ENCODE measurements at places on chromosomes 7 and 10.

DNA sequence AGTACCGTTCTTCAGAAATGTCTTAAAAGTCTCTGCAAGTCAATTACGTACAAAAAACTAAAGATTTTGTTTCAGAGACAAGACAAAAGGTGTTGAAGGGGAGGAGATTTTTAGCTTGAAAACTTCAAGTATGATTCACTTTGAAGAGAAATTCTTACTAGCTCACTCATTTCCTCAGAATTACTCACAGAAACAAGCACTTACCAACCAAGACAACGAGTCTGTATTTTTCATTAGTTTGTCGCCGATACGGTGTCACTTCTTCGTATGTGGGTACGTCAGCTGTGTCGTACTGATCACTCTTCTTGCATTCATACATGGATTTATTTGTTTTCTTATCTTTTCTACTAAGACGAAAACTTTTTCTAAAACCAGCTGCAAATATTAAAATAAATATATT lies 90.6 kb upstream of the ODAD2 start:
- DNase-seq: no peak

DNA sequence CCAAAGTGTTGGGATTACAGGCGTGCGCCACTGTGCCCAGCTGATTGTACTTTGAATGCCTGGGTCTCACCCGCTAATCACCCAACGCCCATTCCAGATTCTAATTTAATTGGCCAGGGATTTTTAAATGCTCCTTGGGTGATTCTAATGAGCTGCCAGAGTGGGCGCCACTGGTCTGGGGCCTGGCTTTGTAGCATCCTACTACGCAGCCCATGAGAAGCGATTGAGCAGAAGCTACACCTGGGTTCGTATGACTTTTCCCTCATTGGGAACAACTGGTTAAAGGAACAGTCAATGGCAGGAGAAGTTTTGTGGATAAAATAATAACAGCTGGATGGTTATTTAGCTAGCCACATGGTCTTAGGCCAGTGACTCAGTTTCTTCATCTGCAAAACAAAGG lies 108.0 kb downstream of the SPAG6 start:
- no peak for DNase-seq

DNA sequence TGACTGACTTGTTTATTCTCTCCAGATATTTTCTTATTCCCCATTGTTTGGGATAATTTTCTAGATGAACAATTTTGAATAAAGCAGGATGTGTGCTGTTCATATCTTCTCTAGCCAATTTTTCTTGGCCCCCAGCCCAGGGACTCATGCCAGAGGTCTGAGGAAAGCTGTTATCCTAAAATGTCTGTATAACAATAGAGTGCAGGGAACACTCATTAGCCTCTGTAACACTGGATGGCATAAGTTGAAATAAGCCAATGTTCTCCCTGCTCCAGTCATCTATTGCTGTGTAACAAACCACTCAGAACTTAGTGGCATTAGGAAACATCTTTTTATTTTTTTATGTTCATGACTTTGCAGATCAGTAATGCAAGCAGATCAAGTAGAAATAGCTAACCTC lies 121.7 kb upstream of the TRIM24 start:
- DNase-seq: no peak

- DNase-seq: no peak
Observed at GRCh38 chr10:4385231-4385870, 440.7 kb upstream of the AKR1E2 start.

DNA sequence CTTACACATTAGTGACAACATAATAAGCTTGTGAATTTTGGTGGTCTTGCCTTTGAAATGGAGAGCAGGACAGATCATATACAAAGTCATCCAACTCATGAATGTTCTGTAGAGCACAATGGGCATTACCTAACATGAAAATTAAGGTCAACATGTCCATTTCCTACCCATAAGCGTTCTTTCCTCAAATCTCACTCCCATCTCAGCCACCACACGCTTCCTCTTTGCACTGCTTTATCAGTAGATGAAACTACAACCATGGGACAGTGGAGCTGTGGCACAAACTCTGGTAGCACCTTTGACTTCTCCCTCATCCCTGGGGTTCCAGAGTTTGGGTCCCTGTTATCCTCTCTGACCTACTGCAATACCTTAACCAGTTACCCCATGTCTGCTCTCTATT lies 2.2 kb downstream of the PON2 start:
- DNase-seq: no peak

- no peak for DNase-seq
Observed at GRCh38 chr7:24422441-24423010, 138.5 kb downstream of the NPY start.

DNA sequence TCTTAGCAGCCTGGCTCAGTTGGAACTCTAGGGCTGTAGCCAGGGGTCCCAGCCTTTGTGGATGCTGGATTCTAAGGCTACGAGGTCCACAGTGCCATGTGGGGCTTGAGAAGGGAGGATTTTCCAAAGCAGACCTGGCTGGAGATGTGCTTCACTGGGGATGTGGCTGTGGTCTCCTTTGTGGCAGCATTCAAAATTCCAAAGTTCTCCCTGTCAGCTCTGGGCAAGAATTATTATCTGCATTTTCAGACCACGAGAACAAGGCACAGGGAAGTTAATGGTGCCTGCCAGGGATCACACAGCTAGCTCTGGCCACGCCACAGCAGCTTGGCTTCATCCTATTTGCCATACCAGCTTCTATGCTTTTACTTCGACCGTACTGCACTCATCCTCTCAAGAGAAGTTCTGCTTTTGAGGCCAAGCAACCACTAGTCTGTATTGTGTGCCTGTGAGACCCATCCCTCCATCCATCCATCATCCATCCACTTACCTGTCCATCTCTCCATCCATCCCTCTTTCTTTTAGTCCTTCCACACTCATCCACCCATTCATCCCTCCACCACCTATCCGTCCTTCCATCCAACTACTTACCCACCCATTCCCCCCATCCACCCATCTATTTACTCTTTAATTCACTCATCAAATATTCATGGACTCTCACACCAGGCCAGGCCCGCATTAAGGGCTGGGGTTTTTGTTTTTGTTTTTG lies 71.5 kb downstream of the ZMIZ1 start:
- no peak for DNase-seq

GRCh38 chr10:7857262-7857661 lies 39.0 kb downstream of the TAF3 start:
- DNase-seq: no peak

DNA sequence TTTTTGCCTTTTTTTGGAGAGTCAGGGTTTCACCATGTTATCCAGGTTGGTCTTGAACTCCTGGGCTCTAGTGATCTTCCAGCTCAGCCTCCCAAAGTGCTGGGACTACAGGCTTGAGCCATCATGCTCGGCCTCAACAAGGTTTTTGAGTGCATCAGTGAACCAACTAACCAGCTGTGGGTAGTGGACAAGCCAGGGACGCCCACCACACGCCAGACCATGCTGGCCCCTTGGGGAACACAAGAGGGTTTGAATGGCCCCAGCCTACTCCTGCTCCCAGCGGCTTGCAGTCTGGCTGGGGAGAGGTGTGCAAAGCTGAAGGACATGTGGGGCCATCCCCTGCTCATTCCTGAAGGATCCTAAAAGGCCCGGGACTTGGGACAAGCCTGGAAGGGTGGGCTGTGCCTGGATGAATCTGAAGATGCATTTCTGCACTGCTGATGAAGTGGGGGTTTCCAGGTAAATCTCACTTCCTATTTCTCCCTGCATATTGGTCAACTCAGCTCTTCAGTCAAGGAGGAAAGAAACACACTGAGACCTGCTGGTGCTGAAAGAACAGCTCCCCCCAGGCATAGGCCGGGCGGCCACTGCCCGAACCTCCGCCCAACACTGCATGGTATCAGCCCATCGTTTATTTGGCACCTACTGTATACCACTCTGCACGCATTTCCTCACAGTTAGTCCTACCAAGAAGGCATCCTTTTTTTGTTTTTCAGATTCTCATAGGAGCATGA lies 6.9 kb downstream of the MMD2 start:
- no peak for DNase-seq

GRCh38 chr10:124001391-124002148 lies 91.8 kb downstream of the CHST15 start:
- no peak for DNase-seq

GRCh38 chr7:130432886-130433285 lies 7.9 kb downstream of the CEP41 start:
- DNase-seq: no peak

- no peak for DNase-seq
Observed at GRCh38 chr10:60735244-60735643, 43.0 kb upstream of the CDK1 start.

GRCh38 chr7:24874791-24875190 lies 105.2 kb downstream of the OSBPL3 start:
- DNase-seq: no peak

DNA sequence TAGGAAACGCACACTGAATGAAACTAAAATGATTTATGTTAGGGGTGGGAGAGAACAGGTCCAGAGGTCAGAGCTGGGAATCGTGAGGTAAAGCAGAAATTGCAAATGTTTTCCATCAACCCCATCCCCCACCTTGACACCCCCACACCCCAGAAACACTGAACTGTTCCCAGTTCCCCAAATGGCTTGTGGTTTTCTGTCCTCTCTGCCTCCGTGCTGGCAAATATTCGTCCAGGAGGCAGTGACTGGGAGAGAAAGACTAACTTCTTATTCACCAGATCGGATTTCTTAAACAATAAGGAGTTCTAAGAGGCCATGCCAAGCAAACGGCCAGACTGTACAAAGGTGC lies 730 bp upstream of the RASSF4 start:
- DNase-seq: no peak
